ENCODE measurements at places on chromosomes 16 and 17. TPM values are rescaled to one million over a fixed set of nuclear protein-coding genes. Genes with fewer than 3 reads are reported as not detected.

Gene SSTR5
- total RNA-seq: not detected

Gene ADGRG3
- not detected for total RNA-seq

GRCh38 chr17:77256710-77257109 lies 115.9 kb downstream of the SEC14L1 start:
- DNase-seq: no peak

DNA sequence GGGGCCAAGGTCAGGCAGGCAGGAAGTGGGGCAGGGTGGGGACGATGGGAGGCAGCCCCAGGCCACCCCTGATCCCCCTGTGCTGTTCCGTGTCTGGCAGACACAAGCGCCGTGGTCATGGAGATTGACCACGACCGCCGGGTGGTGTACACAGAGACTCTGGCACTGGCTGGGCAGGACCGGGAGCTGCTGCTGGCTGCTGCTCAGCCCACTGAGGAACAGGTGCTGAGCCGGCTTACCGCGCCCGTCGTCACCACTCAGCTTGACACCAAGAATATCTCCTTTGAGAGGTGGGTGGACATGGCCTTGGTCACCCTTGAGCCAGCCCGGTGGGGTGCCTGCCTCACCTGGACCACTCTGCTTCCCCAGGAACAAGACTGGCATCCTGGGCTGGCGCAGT lies 13.7 kb downstream of the CORO6 start:
- DNase-seq: no peak

GRCh38 chr16:74896389-74897370 lies 88.2 kb downstream of the WDR59 start:
- DNase-seq: no peak

DNA sequence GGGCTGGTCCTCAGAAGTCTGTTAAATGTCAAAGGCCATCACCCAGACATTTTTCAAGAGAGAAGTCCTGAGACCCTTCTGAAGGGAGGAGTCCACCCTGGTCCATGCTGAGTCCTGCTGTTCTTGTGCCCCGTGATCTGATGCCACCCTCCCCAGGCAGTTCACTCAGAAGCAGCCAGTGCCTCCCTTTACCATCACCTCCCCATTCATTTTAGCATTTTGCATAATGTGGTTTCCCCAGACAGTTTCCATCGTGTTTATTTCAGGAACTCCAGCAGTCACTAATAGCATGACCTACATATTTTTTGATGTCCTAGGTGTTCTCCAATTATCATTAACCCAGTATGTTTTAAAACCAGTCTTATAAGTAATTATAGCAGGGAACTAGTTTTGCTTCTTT lies 353.0 kb upstream of the CDH5 start:
- DNase-seq: no peak
